Activated CD4-positive, alpha-beta T cell treated with anti-CD3 and anti-CD28 coated beads, Interleukin-2, Interleukin-6, amounts not matched to agents 100 ng/mL and 50 ng/mL, durations not matched to agents 16 hours and 8 hours (primary cell): ENCODE measurements at places on chromosomes 6 and 20.
A peak's percentile ranks its signal among the peaks of the same experiment; 100 is the strongest.

DNA sequence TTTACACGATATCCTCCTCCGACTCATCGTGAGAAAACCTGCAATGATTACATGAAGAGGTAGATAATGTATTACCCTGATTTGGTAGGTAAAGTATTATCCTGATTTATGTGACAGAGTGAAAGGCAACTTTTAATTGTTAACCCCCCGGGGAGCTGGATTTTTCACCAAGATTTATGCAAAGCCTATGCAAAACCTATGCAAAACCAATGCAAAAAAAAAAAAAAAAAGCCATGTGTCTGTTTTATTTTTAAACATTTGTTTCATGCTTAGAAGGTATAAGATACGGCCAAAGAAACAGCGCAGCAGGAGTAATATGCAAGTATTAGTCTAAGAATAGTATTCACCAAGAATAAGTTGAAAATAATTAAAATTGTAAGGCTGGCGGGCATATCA, 109.9 kb downstream of the IPCEF1 start:
- DNase-seq, result peak; percentile 36

DNA sequence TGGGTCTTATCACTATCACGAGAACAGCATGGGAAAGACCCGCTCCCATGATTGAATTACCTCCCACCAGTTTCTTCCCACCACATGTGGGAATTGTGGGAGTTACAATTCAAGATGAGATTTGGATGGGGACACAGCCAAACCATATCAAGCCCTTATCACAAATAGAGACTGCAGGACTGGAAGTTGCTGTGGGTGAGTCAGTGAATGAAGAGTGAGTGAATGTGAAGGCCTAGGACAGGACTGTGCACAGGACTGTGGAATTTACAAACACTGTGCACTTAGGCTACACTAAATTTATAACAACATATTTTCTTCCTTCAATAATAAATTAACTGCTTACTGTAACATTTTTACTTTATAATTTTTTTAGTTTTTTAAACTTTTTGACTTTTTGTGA, 30.2 kb upstream of the BCAS1 start:
- no peak for DNase-seq

GRCh38 chr20:1718604-1719384, 61.2 kb upstream of the SIRPG start:
- DNase-seq, result no peak

DNA sequence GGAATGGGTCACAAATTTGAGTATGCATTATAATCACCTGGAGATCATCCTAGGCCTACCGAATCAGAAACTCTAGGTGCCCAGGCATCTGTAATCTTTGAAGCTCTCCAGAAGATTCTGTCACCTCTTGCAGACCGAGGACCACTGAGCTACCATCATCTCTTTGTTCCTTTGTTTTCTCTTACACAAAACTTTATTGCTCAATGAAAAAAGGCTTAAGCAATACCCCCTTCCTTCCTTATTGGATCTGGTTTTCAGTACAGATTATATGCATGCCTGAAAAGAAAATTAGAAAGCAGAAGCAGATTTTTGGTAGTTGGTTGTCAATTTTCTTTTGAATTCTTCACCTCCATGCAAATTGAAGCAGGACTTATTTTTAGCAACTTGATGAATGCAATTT, 31.3 kb downstream of the STX11 start:
- no peak for DNase-seq

GRCh38 chr20:64038224-64038564, 2.2 kb downstream of the C20orf204 start:
- DNase-seq, result no peak

DNA sequence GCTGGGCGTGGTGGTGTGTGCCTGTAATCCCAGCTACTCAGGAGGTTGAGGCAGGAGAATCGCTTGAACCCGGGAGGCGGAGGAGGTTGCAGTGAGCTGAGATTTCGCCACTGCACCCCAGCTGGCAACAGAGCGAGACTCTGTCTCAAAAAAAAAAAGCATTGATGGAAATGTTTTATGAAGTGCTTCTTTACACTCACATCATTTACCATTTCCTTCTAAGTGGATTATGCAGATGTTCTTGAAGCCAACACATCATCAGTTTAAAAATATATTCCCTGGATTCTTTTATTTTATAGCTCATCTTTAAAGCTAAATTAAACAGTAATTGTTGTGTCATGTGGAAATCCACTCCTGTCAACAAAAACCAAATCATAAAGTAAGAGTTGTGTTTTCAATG, 35.9 kb upstream of the HDDC2 start:
- no peak for DNase-seq

- peak; percentile 81 for DNase-seq
Measured at GRCh38 chr6:34791701-34792604, at the start of gene BLTP3A. Gene BLTP3A (plus strand): TSS chr6:34792083. CDS start chr6:34792251, 168 bp downstream.

DNA sequence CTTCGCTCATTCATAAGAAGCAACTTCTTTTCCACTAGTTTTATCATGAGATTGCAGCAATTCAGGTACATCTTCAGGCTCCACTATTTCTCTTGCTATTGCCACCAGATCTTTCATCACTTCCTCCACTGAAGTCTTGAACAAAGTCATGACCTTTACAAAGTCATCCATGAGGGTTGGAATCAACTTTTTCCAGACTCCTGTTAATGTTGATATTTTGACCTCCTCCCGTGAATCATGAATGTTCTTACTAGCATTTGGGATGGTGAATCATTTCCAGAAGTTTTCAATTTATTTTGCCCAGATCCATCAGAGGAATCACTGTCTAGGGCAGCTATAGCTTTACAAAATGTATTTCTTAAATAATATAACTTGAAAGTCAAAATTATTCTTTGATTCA, 1.5 kb downstream of the CENPQ start:
- DNase-seq, result no peak

DNA sequence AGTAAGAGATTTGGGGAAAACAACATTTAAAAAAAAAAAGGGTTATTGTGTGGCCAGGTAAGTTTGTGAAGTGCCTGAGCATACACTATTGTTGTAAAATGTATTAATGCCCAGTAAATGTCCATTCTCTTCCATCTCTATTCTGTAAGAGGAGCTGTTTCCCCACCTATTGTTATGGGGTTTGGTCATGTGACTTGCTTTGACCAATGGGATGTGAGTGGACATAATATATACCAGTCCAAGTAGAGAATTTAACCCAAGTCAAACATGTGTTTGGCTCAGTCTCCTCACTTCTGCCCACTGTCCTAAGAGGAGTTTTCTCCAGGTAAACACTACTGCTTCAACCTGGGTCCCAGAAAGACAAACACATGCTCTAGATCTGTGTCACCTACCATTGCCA, 377.1 kb downstream of the FOXA2 start:
- no peak for DNase-seq

DNA sequence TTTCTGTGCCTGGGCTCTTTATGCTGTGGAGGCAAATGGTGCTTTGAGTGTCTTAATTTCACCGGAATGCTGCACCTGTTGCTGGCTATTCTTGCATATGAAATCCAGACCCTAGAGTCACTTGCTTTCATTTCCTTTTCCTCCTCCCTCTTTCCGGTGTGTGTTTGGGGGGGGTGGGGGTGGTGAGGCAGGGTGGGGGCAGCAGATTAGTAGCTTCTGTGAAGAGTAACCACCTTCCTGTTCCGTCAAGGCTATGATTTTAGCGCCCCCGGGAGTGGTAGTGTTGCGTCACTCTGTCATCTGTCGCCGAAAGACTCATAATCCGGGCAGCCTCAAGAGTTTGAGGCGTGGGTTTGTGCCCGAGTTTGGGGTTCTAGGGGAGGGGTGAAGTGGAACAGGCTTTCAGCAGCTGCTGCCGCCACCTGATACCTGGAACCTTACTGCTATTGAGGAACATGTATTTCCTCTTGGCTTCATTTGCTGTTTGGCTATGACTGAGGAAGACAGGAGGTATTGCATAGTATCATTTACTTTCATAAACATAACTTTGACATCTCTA, 49.1 kb downstream of the UTRN start:
- DNase-seq, result peak; percentile 73

GRCh38 chr20:22525821-22526220, 58.6 kb downstream of the FOXA2 start:
- no peak for DNase-seq

DNA sequence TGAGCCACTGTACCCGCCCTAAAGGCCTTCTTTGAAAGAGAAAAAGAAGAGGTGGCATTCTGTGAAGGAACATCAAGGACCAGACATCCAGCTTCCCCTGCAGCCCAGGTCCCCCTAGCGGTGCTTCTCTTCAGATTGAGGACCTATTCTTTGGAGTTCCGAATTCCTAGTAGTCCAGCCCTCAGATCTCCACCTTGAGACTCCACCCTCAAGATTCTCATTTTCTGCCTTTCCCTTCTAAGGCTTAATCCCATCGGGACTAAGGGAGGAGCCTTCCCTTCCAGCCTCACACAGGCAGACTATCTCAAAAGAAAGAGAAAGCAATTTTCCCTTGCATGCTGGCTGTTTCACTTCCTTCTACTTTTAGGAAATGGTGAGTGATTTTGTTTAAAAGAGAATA, 32.5 kb downstream of the MUC22 start:
- peak; percentile 13 for DNase-seq

- peak; percentile 76 for DNase-seq
Measured at GRCh38 chr6:150491131-150491810, 108.4 kb upstream of the PLEKHG1 start.

DNA sequence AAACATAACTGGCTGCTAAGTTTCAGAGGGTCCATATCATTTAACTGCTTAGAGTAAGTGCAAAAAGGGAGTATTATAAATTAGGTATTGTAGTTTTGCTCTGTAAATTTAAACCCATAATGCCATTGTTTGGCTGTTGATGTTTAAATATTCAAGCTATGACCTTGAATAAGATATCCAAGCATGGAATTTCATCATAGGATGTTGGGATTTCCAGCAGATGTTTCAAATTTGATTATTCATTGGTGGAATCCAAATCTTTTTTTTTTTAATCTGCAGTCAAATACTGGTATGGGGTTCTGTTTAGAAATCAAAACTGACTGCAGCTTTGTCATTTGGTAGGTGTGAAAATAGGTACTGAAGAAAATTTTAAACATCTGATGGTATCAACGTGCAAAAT, 161.0 kb downstream of the KHDC1L start:
- DNase-seq, result no peak

DNA sequence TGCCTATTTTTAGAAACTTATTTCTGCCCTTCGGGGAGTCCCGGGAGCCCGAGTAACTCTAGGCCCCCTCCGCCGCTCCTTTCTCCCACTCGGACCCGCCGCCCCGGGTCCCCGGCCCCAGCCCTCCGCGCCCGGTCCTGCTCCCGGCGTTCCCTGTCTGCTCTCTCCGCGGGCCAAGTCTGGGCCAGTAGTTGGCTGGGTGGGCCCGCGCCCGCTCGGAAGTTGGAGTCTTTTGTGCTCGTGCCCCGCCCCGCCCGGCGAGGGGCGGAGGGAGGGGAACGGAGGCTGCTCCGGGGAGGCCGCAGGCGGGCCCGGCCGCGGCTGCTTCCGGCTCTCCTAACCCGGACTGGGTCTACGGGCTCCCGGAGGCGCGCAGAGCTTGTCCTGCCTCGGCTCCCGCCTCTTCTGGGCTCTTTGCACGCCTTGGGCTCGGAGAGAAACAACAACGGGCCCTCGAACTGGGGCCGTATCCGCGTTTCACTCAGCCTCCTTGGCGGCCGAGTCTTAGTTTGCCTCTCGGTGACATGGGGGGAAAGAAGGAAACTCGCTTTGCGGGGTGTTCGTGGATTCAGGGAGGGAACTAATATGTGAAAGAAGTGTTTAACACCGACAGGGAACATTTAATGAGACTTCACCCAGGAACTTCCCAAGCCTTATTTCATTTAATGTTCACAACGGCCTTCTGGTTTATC, 657 bp downstream of the RALY start:
- DNase-seq, result peak; percentile 87

DNA sequence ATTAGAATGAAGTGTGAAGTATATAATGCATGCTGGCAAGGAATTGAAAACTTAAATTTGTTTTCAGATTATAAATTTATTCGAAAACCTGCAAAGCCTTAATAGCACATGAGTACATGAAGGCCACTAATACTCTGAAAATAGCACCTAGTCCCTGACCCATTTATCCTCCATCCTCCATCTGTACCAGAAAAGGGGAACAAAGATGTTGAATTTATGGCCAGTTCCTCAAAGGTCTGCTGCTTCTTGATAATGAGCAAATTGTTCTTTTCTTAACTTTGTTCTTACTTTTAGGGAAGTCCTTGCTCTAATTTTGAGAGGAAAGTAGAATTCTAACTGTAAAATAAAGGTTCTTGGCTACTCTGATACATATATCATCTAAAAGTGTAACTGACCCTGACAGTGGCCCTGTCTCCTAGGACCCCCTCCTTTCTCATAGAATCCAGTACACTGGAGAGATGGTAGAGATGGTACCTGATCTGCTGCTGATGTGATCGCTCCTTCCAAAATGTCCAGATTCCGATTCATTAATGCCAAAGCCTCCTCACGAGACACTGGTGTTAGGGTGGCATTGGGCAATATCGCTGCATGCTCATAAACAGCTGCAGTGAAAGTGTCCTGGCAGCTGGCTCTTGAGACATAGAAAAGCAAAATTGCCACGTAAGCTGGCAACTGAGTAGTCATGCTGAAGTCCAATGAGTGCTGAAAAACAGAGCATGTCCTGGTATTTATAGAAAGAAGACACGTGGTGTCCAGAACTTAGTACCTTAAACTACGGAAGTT, at the start of gene VNN1:
Gene VNN1, minus strand, starts transcription at position 704 of the 783 bp plus-strand sequence. Its CDS starts 20 bp downstream, at position 684.
- DNase-seq, result no peak

DNA sequence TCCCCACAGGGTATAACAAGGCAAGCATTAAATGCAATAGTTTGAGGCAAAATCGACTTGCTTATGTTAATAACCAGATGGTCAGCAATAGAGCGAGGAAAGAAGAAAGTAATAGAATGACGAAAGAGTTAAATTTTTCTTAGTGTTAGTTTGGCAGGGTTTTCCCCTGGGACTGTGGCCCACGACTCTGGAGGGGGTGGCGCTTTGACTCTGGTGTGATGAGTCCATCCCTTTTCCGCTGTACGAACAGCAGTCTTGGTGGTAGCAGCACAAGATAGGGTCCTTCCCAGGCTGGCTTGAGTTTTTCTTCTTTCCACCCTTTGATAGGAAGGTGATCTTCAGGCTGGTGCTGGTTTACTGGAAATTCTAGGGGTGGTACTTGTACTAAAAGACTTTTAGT, 69.2 kb upstream of the GMDS start:
- no peak for DNase-seq

GRCh38 chr20:23050847-23051627, 1.6 kb upstream of the THBD start:
- DNase-seq, result peak; percentile 76

DNA sequence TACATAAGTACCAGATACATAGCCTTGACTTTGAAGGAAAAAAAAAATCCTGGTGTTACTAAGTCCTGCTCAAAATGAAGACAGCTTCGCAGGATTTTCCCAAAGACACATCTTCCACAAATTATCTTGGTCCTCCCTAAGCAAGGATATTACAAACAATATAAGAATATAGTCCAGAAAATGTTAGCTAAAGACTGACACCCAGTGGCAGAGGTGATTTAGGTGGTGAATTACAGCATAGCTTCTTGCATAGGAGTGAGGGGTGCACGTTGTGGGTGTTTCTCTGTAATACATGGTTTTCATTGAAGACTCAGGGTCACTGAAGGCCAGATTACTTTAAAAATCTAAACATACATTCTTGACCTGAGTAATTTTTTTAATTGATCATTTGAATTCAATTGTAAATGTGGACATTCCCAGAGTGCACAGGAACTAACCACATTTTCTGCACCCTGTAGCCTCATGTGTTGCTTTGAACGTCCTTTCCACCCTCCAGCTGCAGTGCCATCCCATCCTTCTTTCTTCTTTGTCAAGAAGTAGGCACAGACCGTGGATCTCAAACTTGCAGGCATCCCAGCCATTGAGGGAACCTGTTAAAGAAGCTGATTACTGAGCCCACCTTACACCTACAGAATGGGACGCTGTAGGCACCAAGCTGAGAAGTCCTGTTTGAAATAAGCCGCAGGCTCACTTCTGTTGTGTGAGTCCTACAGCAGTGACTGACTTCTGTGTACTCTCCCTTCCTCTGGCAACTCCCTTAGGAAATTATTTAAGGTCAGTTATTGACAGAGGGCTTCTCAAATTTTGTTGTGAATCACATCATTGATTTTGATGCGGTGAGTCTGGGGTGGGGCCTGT, 102.6 kb downstream of the PERP start:
- peak; percentile 48 for DNase-seq
